ENCODE measurements at places on chromosomes 11 and 22.

- no peak for DNase-seq
Measured at GRCh38 chr22:32662587-32662915, 139.0 kb upstream of the TIMP3 start.

DNA sequence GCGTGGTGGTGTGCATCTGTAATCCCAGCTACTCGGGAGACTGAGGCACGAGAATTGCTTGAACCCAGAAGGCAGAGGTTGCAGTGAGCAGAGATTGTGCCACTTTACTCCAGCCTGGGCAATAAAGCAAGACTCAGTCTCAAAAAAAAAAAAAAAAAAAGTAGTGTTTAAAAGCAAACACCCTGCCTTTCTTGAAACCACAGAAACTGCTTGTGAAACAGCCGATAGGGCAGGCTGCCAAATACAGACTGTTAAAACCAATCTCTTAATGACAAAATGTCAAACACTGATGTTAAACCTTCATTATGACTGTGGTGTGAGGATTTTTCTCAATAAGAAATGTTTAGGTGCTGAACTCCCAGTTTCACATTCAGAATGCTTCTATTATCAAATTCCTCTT, 27.3 kb downstream of the MARK2 start:
- DNase-seq: peak; percentile 10

GRCh38 chr22:39473851-39474250, 17.0 kb downstream of the MGAT3 start:
- no peak for DNase-seq

- DNase-seq: no peak
Measured at GRCh38 chr11:16184588-16184987, 171.8 kb downstream of the SOX6 start.

GRCh38 chr22:43136255-43136654, 6.9 kb downstream of the MCAT start:
- no peak for DNase-seq

- no peak for DNase-seq
Measured at GRCh38 chr11:42329929-42330565, 870.6 kb upstream of the LRRC4C start.

DNA sequence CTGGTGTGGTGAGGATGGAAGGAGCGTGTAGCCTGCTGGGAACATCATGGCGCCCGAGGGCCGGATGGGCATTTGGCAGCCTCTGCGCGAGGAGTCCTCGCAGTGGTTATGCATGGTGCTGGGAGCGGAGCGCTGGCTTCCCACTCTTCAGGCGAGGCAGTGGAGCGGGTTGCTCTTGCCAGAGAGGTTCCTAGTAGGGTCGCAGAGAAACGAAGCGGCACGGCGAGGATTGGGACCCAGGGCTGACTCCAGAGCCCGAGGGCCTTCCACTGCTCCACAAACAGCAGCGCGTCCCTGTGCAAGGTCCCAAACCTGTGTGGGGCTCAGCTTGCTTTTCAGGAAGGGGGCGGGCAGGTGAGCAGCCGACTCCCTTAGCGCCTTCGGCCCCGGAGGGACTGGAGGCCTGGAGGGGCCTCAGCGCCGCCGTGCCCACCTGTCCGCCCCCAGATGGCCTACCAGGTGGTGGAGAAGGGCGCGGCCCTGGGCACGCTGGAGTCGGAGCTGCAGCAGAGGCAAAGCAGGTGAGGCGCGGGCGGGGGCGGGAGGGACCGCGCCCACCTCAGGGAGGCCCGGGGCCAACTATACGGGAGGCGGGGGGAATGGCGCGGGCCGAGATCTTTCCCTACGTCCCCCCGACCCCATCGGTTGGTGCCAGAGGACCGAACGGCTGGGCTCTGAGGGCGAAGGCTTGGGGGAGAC, 7.2 kb downstream of the ATG16L2 start:
- no peak for DNase-seq
